Activated CD4-positive, alpha-beta T cell treated with anti-CD3 and anti-CD28 coated beads, Interleukin-2, amount 50 U/mL, for 4 hours (primary cell): ENCODE measurements at places on chromosomes 4 and X.

DNA sequence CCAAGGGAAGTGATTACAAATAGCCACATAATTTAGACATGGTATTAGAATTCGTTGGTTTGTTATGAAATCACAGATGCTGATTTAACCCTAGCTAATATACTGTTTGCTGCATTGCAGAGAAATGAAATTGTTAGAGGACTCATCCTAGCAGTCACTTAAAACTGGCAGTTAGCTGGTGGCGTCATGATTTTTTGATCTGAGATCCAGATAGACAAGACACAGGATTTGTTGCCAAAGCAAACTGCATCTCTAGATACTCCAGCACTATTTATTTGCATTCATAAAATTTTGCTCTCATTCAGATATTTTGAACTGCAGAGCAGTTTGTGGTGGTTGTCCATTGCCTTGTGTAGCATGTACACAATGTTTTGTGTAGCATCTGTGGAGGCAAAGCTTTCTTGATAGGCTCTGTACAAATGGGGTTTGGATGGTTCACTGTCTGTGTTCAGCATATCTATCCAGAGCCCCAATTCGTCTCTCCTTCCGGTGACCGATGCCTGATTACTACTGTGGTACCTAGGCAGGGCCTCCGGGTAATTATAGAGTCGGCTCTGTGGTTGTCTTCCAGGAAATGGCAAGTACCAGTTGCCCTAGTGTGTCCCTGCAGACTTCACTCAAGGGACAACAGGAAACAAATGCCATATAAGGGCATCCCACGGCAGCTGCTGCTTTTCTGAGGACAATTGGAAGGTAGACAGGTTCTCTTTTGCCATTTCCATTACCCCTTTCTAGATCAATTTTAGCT is 30.1 kb upstream of the SPARCL1 start:
- DNase-seq = no peak

GRCh38 chr4:29565256-29565655 is 1154.9 kb upstream of the PCDH7 start:
- no peak for DNase-seq

GRCh38 chr4:141036786-141037185 is 96.5 kb downstream of the RNF150 start:
- no peak for DNase-seq

- DNase-seq = no peak
Observed at GRCh38 chr4:87339440-87339839, 16.8 kb upstream of the HSD17B13 start.

- no peak for DNase-seq
Observed at GRCh38 chr4:16168710-16169388, 57.4 kb downstream of the TAPT1 start.

GRCh38 chrX:44314259-44314734 is 29.2 kb downstream of the EFHC2 start:
- DNase-seq = no peak

DNA sequence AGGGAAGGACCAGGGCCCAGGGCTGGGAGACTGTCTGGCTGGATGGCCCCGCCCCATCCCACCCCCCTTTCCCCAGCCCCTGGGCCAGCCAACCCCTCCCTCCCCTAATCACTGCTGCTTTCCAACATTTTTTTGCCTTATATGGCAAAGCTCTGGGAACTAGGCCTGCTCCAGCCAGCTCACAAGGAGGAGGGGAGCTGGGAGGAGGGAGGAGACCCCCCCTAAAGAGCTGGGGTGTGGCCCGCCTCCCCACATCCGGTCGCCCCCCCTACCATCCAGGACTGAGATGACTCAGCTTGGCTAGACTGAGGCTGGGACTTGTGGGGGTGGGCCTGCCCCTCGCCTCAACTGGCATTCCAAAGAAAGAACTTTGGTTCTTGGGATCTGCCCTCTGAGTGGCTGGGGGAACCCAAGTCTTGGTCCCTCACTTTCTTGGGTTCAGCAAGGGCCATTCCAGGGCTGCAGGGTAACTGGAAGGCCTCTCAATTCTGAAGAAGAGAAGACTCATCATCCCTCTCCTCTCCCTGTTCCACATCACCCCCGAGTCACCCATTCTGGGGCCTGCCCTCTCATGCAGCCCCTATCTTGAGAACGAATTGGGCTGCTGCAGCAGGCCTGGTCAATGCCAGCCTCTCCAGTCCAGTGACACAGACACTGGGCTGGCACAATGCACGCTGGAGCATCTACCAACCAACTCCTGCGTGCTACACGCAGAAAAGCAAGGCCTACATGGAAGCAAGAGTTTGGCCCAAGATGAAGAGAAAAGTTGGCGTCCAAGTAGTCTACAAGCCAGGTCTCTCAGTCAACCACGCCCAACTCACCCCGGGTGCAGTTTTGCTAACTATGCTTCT is 4.8 kb downstream of the FLNA start:
- peak; percentile 63 for DNase-seq

DNA sequence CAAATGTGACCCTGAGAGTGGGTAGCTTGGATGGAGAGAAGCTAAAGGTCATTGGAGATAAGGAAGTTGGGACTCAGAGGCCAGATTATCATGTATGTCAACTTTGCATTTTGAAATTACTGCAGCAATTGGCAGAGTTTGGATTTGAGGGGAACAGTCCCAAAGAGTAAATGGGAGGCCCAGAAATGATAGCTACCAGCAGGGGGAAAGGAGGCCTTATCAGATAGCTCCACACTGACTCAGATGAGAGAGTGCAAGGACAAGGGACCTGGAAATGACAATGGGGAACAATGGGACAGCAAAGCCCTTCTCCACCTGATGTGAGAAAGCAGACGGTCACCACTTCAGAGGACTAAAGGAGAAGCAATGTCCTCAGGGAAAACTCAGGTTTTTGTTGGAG is 201.5 kb upstream of the JADE1 start:
- no peak for DNase-seq

GRCh38 chrX:86103061-86103460 is 45.2 kb upstream of the DACH2 start:
- DNase-seq = no peak

DNA sequence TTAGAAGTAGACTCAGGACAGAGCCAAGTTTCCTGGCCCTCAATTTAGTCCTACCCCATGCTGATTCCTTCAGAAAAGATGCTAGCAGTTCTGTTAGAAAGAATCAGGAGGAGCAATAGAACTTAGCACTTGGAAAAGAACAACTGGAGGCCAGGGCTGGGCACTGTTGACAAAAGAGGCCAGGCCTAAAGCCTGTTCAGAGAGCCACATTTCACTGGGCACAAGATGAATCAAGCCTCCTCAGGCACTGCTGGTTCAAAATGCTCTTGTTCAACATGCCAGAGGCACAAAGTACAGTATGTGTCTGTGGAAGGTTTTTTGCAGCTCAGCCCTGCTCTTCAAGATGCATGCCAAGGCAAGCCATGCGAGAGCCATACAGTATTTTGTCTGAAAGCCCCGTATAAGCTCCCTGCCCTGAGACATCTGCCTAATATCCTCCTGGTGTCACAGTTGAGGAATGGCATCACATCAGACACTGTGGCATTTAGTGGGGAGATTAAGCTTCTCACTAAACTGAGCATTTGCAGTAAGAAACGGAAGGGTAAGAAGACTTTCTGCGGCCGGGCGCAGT is 53.7 kb downstream of the RASL11B start:
- DNase-seq = no peak

GRCh38 chr4:152805071-152805650 is 25.4 kb downstream of the ARFIP1 start:
- DNase-seq = no peak

GRCh38 chr4:135184715-135185114 is 983.1 kb upstream of the PABPC4L start:
- no peak for DNase-seq

GRCh38 chrX:147646949-147647723 is 264.6 kb upstream of the FMR1 start:
- no peak for DNase-seq

DNA sequence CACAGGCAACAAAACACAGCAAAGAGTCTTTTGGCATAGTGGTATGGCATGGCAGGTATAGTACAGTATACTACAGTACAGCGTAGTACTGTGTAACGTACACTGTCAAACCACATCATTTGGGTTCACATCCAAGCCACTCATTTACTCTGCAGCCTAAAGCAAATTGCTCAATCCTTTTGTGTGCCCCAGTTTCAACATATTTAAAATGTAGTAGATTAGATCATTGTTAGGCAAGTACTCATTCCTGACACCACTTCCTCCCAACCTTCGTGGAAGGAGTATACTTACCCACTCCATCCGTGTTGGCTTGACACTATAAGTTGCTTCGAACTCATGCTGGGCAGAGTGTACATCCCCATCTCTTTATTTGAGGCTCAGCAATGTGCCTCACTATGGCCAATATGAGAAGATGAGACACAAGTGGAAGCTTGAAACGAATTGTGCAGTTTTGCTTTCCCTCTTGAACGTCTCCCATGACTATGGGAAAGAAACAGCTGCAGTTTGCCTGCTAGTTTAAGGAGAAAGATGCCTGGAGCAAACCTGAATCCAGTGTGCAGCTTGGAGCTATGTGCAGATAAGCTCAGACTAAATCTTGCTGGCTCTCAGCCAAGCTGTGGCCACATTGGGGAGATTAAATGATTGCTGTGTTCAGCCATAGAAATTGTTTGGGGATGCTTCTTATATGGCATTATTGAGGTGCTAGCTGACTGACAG is 85.7 kb upstream of the TBL1X start:
- no peak for DNase-seq

DNA sequence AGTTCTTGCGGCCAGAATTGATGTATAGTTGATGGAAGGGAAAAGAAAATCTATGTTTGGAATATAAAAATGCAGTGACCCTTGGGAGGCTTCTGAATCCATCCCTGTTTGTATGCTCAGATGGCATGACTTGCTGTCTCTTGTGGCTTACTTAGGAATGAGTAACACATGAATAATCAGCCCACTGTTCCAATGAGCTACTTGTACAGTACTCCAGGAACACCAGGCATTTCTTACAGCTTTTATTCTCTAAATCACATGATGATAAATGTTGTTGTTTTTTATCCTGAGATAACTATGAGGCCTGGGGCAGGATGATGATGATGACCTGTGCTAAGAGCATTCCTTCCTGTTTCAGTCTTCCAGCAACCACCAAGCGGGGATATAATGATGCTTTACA is 18.9 kb downstream of the TMPRSS11E start:
- no peak for DNase-seq

DNA sequence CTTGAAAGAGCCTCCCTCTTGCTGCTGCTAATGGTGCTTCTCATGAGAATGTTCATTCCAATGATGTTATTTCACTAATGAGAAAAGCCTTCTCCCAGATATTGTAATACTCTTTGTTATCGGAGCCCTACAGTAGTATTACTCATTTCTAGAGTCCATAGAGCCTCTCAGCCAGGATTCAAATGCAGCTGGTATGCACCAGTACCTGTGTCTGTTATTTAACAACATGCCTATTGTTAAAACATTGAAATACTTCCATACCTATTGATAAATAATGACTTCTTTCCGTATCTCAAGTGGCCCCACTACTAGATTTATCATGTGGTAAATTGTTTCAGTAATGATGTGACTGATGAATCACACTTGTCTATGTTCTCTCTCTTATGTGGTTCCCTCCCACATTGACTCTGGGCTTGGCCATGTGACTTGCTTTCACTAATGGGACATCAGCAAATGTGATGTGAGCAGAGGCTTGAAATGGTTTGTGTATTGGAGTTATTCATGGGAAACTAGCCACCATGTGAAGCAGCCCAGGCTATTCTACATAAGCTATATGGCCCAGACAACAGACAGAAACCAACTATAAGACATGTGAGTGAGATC is 207.6 kb downstream of the THOC2 start:
- no peak for DNase-seq

DNA sequence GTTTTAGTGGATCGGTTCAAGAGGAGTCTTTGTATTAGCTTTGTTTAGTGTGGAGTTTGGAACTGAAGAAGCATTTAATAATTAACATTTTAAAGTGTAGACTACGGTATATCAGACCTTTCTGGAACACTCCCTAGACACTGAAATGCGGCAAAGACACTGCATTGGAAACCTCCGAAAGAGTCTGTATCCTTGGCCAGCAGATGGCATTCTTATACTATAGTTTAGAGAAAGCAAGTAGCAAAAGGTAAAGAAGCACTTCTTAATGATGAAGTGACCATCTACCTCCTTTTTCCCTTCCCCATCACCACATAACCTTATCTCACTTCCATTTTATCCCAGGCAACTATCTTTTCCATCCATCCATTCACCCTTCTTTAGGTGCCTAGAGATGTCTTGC is 7.6 kb downstream of the FABP2 start:
- DNase-seq = no peak
